ENCODE measurements at places on chromosomes 11 and 22.
A peak's percentile ranks its signal among the peaks of the same experiment; 100 is the strongest.

DNA sequence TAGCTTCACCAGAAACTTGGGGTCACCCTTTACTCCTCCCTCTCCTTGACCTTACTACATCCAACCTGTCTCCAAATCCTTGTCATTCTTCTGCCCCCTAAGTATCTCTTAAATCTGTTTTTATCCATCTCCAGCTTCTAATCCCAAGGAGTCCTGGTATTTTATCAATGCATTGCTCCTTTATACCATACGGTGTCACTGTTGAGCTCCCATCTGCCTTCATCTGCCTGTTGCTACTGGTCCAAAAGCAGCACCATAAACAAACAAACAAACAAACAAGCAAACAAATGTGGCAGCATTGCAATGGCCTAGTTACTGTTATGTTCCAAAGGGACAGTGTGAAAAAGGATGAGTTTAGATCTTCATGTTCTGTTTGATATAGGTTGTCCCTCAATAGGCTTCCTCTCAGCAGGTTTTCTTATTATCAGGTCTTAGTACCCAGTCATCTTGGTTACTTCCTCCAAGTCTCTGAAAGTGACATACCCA is 34.2 kb downstream of the DNHD1 start:
- peak; percentile 45 for DNase-seq

GRCh38 chr11:2932850-2933251 is 3.6 kb upstream of the PHLDA2 start:
- no peak for DNase-seq

DNA sequence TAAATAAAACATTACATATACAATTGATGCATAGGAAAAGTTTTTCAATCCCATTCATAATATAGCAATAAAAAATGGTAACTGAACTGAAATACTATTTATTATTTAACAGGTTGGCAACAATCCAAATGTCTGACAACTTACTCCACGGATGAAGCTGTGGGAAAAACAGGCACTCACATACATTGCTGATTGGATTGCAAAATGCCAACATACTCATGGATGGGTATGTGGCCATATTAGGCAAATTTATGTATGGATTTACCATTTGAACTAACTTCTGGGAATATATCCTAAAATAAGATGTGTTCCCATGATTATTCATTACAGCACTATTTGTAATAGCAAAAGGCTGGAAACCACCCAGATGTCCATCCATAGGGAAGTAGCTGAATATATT is 3.2 kb upstream of the BIRC2 start:
- no peak for DNase-seq

DNA sequence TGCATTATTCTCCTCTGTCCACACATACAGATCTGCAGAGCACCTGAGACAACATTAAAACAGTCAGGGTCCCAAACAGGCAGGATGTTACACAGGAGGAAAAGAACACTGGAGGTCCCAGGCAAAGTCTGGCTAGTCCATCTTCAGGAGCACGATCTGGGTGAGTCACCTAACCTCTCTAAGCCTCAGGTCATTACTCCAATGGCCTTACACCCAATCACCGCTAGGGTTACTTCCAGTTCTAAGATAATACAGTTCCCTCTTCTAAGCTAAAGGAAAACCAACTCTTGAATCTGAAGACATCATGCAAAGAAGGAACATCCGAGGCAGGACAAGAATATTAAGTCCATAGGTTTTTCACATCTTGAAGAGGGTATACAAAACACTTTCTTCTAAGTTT is 24.5 kb downstream of the ASCC2 start:
- peak; percentile 7 for DNase-seq

DNA sequence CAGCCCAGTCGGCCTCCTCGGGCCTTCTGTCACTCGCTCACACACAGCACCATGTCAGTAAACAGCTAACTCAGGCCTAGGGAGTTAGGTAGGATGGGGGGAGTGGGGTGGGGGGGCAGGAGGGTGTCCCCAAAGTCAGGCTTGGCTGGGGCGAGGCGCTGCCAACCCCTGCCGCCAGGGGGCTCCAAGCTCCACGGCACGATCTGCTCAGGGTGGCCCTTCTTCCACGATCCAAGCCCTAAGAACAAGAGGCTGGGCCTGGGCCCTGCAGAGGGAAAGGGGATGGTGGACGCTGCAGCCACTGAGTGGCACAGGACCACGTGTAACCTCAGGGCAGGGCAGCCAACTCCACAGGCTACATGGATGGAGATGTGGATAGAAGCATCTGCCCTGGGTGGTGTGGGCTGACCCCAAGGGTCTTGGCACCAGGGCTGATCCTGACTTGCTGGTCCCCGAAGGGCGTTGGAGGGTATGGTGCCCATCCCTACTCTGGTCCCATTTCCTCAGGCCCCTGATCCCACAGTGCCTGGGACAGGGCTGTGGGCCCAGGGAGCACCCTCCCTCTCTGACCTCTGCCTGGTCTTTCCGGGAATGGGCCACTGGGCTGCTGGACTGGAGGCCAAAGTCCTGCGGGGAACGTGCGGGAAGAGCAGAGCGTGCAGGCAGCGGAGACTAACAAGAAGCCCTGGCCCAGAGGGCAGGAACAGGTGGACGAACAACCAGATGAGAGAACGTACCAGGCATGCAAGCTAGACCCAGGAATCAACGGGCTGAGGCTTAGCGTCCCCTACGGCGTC is 29.1 kb upstream of the TXNRD2 start:
- DNase-seq: no peak

DNA sequence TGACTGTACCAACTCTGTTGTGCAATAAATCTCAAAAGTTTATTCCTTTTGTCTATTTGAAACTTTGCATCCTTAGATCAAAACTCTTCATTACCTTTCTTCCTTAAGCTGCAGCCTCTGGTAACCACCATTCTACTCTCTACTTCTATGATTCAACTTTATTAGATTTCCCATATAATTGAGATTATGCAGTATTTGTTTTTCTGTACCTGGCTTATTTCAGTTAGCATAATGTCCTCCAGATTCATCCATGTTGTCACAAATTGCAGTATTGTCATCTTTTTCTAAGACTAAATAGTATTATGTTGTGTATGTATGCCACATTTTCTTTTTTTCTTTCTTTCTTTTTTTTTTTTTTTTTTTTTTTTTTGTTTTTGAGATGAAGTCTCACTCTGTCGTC is 1176.3 kb upstream of the TENM4 start:
- DNase-seq: no peak

DNA sequence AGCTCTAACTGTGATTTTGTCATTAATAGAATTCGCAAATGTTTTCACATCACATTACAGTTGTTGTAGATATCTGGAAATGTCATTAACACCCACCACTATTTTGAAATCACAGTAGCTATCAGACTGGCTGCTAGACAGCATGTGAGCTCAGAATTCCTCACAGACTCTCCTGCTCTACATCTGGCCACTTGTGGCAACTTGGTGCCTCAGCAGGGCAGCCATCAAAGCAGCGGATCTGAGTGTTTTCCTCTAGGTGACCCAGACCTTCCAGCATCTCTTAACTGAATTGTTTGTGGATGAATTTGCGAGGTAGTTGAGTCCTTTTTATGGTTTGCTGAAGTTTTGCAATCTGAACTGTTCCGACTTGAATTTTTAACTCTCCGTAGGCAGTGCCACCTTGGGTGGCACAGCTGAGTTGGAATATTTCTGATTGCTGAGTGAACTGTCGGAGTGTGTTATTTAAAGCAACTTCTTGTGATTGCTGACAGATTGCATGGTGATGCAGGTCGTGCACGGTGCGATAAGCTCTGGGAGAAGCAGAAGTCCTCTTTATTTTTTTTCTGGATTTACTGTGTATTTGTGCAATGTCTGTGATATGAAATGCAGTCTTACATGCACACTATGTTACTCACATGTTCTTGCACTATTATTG is 114.0 kb upstream of the PLET1 start:
- DNase-seq: no peak

- DNase-seq: no peak
These were observed 1.4 kb upstream of the SCN4B start for GRCh38 chr11:118153976-118154375.

DNA sequence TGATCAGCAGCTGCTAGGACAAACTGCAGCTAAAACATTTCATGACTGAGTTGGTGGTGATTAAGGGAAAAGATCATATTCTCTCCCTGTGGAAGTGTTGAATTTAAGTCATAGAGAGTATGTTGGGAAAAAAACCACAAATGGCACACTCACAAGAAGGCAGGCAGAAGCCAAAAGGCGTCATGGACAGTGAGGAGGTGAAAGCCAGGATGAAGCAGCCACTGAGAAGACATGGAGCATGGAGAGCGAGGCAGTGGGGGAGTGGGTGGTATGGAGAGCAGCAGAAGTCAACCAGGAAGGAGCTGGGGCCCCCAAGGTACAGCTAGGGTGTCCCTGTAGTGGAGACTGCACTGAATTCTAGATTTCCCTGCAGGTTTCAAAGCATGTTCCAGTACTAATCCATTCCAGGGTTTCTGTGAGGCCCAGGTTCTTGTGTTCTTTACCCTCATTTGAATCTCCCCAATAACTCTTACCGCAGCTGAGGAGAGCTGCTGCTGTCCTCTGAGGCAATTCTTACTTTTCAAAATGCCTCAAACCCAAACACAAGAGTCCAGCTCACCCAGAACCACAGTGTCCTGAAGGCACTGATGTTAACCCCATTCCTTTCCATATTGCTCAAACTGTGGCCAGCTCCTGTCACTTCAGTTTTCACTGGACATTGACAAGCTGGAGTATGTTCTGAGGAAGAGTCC is 191.8 kb upstream of the E2F8 start:
- no peak for DNase-seq

DNA sequence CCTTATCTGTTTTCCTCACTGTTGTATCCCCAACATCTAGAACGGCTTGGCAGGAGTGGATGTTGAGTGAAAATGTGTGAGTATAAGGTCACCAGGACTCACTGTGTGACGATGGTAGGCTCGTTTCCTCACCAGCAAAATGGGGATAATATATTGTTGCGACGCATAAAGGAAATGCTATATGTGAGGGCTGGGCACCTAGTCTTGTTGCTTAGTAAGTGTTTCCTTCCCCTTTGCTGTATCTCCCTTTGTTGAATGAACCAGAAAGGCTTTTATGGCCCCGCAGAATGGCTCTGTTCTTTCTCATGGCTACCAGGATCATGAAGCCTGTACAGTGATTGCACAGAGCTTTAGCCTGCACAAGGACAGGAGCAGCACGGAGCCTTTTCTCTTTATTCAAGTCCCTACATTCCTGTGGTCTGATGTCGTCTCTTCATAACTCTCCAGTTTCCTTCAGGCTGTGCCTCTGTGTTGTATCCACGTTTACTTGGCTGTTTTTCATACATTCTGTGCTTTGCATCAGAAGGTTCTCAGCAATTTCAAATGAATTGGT is 5.4 kb downstream of the TNRC6B start:
- DNase-seq: no peak

All from HCT116 (cell line).